Fibroblast of the aortic adventitia (primary cell): ENCODE measurements at places on chromosomes 4 and X. TPM values are rescaled to one million over a fixed set of nuclear protein-coding genes. Genes with fewer than 3 reads are reported as not detected.

The CNOT6L gene
- total RNA-seq, result 16.4 and 22.2 TPM in 2 replicates

The DMRTC1B gene
- not detected in 2 replicates for total RNA-seq

The SHROOM2 gene
- 0.16 TPM in 1 of 2 replicates, not detected in the other for total RNA-seq

The DUX4 gene
- total RNA-seq, result not detected in 2 replicates

The SMARCA5 gene
- total RNA-seq, result 47.4 and 53.6 TPM in 2 replicates

The HPGDS gene
- not detected in 2 replicates for total RNA-seq

The CPLX1 gene
- not detected in 2 replicates for total RNA-seq

The COX7B gene
- total RNA-seq, result 211 and 396 TPM in 2 replicates

The GASK1B gene
- 22.3 and 37.6 TPM in 2 replicates for total RNA-seq

The TRIM60 gene
- total RNA-seq, result not detected in 2 replicates

The RHOXF1 gene
- not detected in 2 replicates for total RNA-seq

The FGFR3 gene
- total RNA-seq, result 0.33 and 0.45 TPM in 2 replicates

The TMPRSS11A gene
- total RNA-seq, result under 0.01 TPM in 1 of 2 replicates, not detected in the other

The MTMR8 gene
- 0.27 and 4.8 TPM in 2 replicates for total RNA-seq

The CPEB2 gene
- total RNA-seq, result 16.8 and 45.6 TPM in 2 replicates
